T-helper 2 cell treated with Interferon-gamma antibody and Interleukin-4, amounts not matched to agents 100 ng/mL and 5 ng/mL, for 36 hours (primary cell): ENCODE measurements at places on chromosomes 12 and 14. TPM values are rescaled to one million over a fixed set of nuclear protein-coding genes. Genes with fewer than 3 reads are reported as not detected.

WIF1 gene
- total RNA-seq, result not detected in 2 replicates

GLT1D1 gene
- 1.0 TPM in 2 replicates for total RNA-seq

PTPRO gene
- total RNA-seq, result 3.5 and 4.0 TPM in 2 replicates

KRT3 gene
- not detected in 2 replicates for total RNA-seq

KLHL33 gene
- 0.05 and 0.11 TPM in 2 replicates for total RNA-seq

ARHGEF40 gene
- not detected in 2 replicates for total RNA-seq

ACSM4 gene
- total RNA-seq, result not detected in 2 replicates

RHEBL1 gene
- 5.4 and 6.5 TPM in 2 replicates for total RNA-seq

RAD9B gene
- 0.36 and 0.75 TPM in 2 replicates for total RNA-seq

SPX gene
- total RNA-seq, result 0.52 and 1.1 TPM in 2 replicates

KRT80 gene
- not detected in 2 replicates for total RNA-seq

AICDA gene
- total RNA-seq, result not detected in 2 replicates

SERPINA12 gene
- not detected in 2 replicates for total RNA-seq

ITGB7 gene
- 742 and 770 TPM in 2 replicates for total RNA-seq

C1RL gene
- 28.4 and 28.9 TPM in 2 replicates for total RNA-seq

SLC10A1 gene
- not detected in 2 replicates for total RNA-seq

GALC gene
- total RNA-seq, result 16.3 and 17.0 TPM in 2 replicates

ANGEL1 gene
- total RNA-seq, result 11.3 and 12.1 TPM in 2 replicates

RFX4 gene
- total RNA-seq, result not detected in 2 replicates

ACOT6 gene
- not detected in 2 replicates for total RNA-seq

RPS6KL1 gene
- 9.4 and 11.3 TPM in 2 replicates for total RNA-seq

MED6 gene
- 52.0 and 53.1 TPM in 2 replicates for total RNA-seq

MYL2 gene
- not detected in 2 replicates for total RNA-seq

TMEM121 gene
- 4.1 and 4.6 TPM in 2 replicates for total RNA-seq

SPTLC2 gene
- total RNA-seq, result 48.4 and 51.6 TPM in 2 replicates

VASH1 gene
- 5.8 and 6.4 TPM in 2 replicates for total RNA-seq

SRGAP1 gene
- 0.05 and 0.20 TPM in 2 replicates for total RNA-seq

OTX2 gene
- not detected in 2 replicates for total RNA-seq

STON2 gene
- not detected in 2 replicates for total RNA-seq

BDKRB2 gene
- total RNA-seq, result not detected in 2 replicates

EML1 gene
- 0.30 and 0.39 TPM in 2 replicates for total RNA-seq

PTGER2 gene
- total RNA-seq, result 123 and 128 TPM in 2 replicates

SIRT4 gene
- total RNA-seq, result 1.2 and 1.6 TPM in 2 replicates

ARG2 gene
- 9.7 and 10.0 TPM in 2 replicates for total RNA-seq

LBHD2 gene
- not detected in 2 replicates for total RNA-seq

ADAMTS20 gene
- not detected in 2 replicates for total RNA-seq

OLR1 gene
- total RNA-seq, result not detected in 2 replicates

NELL2 gene
- total RNA-seq, result 12.1 and 15.8 TPM in 2 replicates

SLC5A8 gene
- not detected in 2 replicates for total RNA-seq

SLC25A47 gene
- not detected in 2 replicates for total RNA-seq

KRT75 gene
- not detected in 2 replicates for total RNA-seq

LYZ gene
- total RNA-seq, result 0.89 and 1.8 TPM in 2 replicates

KRT73 gene
- 0.25 and 0.34 TPM in 2 replicates for total RNA-seq

SMCO3 gene
- total RNA-seq, result not detected in 2 replicates
